Natural killer cell (primary cell): ENCODE measurements at places on chromosomes 5 and 9. TPM values are rescaled to one million over a fixed set of nuclear protein-coding genes. Genes with fewer than 3 reads are reported as not detected.

GRCh38 chr5:169175733-169176132 is 125.2 kb downstream of the SLIT3 start:
- no peak overlapping the region for H3K4me3 ChIP-seq
- no peaks in the 10 kb centered on the region for H3K27me3 ChIP-seq
- no peaks in the 10 kb centered on the region for H3K4me1 ChIP-seq
- no peak overlapping the region for H3K27ac ChIP-seq
- H3K36me3 ChIP-seq = no peaks in the 10 kb centered on the region

The STRBP gene
- total RNA-seq = 7.9 TPM

GRCh38 chr9:84394036-84394435 is 53.5 kb upstream of the SLC28A3 start:
- no peak for DNase-seq
- no peak overlapping the region for H3K27ac ChIP-seq
- no peaks in the 10 kb centered on the region for H3K27me3 ChIP-seq
- H3K4me1 ChIP-seq = peaks cover 7% of the 10 kb centered on the region

DNA sequence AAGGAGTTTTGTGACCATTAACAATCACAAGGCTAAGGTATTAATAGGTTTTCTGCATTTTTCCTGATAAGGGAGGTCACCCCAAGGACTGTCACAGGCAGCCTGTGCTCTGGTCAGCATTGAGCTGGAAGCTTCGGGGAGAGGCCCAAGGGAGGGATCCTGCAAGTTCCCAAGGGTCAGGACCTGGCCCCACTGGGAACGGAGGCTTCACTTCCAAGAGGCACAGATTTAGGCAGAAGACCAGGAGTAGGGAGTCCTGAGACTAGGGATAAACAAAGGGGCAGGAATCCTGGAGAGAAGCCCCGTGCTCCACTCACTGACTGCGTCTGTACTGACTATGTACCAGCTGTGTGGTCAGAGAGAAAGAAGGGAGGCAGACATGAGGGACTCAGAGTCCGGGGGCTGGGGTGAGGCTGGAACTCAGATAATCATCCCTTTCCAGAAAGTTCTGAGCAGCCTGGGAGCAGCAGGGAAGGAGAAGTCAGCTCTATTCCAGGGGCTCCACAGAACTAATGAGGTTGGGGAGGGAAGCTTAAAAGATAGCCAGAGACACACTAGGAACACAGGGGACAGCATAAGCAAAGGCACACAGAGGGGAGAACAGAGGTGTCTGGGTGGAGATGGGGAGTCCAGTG is 37.8 kb downstream of the B4GALT1 start:
- H3K27me3 ChIP-seq = no peaks in the 10 kb centered on the region
- no peak for DNase-seq
- peaks cover 75% of the 10 kb centered on the region for H3K4me1 ChIP-seq
- peak overlapping the region; percentile 82 for H3K27ac ChIP-seq

The UAP1L1 gene
- 19.3 TPM for total RNA-seq

- no peak overlapping the region for H3K4me3 ChIP-seq
- no peaks in the 10 kb centered on the region for H3K4me1 ChIP-seq
- DNase-seq = no peak
- no peak overlapping the region for H3K27ac ChIP-seq
Observed at GRCh38 chr9:116323012-116323411, 169.4 kb downstream of the PAPPA start.

The PDE6A gene
- total RNA-seq = not detected

- H3K36me3 ChIP-seq = no peaks in the 10 kb centered on the region
- H3K27me3 ChIP-seq = no peaks in the 10 kb centered on the region
- no peak for DNase-seq
- H3K27ac ChIP-seq = no peak overlapping the region
- peaks cover 15% of the 10 kb centered on the region for H3K4me1 ChIP-seq
Observed at GRCh38 chr9:96453625-96454024, 3.7 kb downstream of the HABP4 start.

- H3K36me3 ChIP-seq = no peaks in the 10 kb centered on the region
- no peak overlapping the region for H3K27ac ChIP-seq
- H3K27me3 ChIP-seq = no peaks in the 10 kb centered on the region
- DNase-seq = no peak
- no peaks in the 10 kb centered on the region for H3K4me1 ChIP-seq
Observed at GRCh38 chr5:33180900-33181299, 259.9 kb upstream of the TARS1 start.

DNA sequence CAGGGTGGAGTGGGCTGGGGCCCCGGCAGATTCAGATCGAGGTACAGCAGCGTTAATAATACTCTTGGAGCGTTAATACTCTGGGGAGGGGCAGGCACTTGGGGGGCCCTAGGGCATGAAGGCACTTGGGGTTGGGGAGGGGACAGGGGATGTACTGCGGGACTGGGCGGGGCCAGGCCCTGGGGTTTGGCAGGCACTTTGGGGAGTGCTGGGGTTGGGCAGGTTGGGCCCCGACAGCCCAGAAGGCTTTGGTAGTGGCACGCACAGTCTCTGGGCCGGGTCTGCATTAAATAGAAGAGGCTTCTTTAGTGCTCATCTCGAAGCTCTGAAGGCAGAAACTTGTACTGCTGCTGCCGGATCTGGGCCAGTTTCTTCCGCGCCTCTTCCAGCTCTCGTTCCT is 7.8 kb upstream of the TPM2 start:
- H3K36me3 ChIP-seq = peaks cover 67% of the 10 kb centered on the region
- peaks cover 7% of the 10 kb centered on the region for H3K4me1 ChIP-seq
- no peak overlapping the region for H3K27ac ChIP-seq
- no peak for DNase-seq
- no peak overlapping the region for H3K4me3 ChIP-seq

- H3K4me3 ChIP-seq = no peak overlapping the region
- H3K36me3 ChIP-seq = no peaks in the 10 kb centered on the region
- H3K4me1 ChIP-seq = no peaks in the 10 kb centered on the region
- peak; percentile 26 for DNase-seq
- H3K27ac ChIP-seq = no peak overlapping the region
Observed at GRCh38 chr5:96381526-96381925, 51.5 kb downstream of the PCSK1 start.

The NOL6 gene
- total RNA-seq = 38.2 TPM

The BAAT gene
- not detected for total RNA-seq

DNA sequence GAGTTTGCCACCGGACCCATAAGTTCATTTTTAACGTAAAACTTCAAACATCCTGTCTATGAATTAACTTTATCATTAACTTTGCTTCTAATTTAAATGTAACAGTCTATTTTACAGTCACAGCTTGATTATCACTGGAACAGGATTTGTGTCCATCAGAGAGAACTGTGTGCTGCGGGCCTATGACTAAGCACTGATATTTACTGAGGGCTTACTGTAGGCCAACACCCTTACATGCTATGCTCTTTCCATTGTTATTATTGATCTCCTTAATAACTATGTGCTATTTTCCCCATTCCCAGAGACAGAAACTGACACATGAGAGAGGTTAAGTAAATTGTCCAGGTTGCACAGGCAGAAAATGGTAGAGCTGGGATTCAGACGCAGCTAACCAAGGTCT is 24.0 kb upstream of the GPR151 start:
- no peaks in the 10 kb centered on the region for H3K4me1 ChIP-seq
- H3K27ac ChIP-seq = no peak overlapping the region
- no peak for DNase-seq
- H3K36me3 ChIP-seq = no peaks in the 10 kb centered on the region

DNA sequence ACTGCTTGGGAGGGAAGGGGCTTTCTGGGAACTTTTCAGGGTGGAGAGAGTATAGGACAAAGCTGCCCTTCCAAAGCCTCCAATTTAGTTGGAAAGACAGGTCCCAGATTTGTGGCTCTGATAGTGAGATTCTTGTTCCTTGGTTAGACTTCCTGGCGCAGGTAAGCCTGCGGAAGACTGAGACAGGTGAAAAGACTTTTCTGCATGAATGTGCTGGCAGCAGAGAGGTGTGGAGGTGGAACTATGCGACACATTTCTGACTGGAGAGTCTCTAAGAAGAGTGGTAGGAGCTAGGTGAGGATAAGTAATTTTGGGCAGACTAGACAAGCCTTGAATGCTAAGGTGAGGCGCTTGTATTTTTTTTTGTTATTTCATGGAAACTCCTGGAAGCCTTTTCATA is 29.9 kb downstream of the NANS start:
- H3K27me3 ChIP-seq = no peaks in the 10 kb centered on the region
- H3K4me1 ChIP-seq = peaks cover 4% of the 10 kb centered on the region
- H3K27ac ChIP-seq = no peak overlapping the region
- no peak overlapping the region for H3K4me3 ChIP-seq
- no peak for DNase-seq
- peaks cover 43% of the 10 kb centered on the region for H3K36me3 ChIP-seq

DNA sequence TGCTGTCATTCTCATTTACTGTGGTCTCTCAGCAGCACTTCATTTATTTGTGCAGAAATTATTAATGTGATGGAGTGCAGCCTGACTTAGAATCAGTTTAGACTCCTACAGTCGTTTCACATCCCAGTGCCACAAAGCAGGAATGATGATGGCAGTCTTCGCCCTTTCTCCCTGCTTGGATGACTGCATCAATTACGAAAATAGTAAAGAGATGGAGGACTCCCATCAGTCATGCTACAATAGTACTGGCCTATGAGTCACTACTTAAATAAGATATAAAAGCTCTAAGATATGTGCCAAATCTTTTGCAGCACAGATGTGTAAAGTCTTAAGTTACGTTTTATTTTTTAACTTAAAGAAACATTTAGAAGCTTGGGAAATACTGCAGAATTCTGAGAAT is 263.9 kb downstream of the CHSY3 start:
- no peak for DNase-seq
- no peak overlapping the region for H3K27ac ChIP-seq
- no peaks in the 10 kb centered on the region for H3K36me3 ChIP-seq
- no peak overlapping the region for H3K4me3 ChIP-seq
- H3K4me1 ChIP-seq = no peaks in the 10 kb centered on the region

- no peaks in the 10 kb centered on the region for H3K27me3 ChIP-seq
- no peak overlapping the region for H3K27ac ChIP-seq
- H3K36me3 ChIP-seq = no peaks in the 10 kb centered on the region
- H3K4me3 ChIP-seq = no peak overlapping the region
Observed at GRCh38 chr5:178192244-178192643, 5.1 kb upstream of the GMCL2 start.

The FRRS1L gene
- not detected for total RNA-seq

DNA sequence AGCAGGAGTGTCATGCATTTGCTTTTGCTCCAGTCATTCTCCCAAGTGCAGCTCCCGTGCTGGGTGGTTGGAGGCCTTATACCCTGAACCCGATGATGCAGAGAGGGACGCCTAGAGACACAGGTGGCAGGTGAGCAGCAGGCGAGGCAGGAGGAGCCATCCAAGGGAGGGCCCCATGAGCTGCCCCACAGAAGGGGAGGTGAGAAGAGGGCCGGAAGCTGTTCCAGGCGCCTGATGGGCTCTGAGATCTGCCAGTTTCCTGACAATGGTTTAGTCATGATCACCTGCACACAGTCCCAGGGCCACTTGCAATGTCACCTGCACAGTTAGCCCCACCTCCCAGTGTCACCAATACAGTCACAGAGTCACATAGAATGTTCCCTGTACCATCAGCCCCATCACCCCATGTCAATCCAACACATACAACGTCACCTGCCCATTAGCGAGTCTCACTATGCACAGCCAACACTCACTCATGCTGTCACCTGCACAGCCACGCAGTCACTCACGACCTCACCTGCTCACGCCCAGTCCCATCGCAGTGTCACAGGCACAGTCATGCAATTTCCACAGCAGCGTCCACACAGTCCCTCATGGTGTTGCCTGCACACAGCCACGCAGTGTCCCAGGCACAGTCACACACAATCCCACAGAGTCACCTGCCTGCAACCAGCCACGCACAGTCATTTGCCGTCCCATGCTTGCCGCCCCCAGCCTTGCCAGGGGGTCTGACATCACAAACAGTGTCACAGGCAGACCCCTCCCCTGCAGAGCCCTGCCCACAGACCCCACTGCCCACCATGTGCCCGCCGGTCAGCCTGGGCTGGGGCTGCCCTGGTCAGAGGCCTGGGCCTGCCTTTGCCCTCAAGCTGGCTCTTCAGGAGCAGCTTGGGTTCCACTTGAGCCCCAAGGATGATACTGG is 113.4 kb downstream of the LHX2 start:
- H3K27me3 ChIP-seq = no peaks in the 10 kb centered on the region
- H3K36me3 ChIP-seq = no peaks in the 10 kb centered on the region
- H3K4me3 ChIP-seq = no peak overlapping the region
- no peak overlapping the region for H3K27ac ChIP-seq
- peaks cover 8% of the 10 kb centered on the region for H3K4me1 ChIP-seq

- no peaks in the 10 kb centered on the region for H3K27me3 ChIP-seq
- DNase-seq = peak; percentile 83
- peak within 1 kb of the TSS; percentile 65 for H3K4me3 ChIP-seq
- peaks cover 24% of the 10 kb centered on the region for H3K4me1 ChIP-seq
- H3K36me3 ChIP-seq = peaks cover 6% of the 10 kb centered on the region
- H3K27ac ChIP-seq = peak within 1 kb of the TSS; percentile 77
Observed at GRCh38 chr9:126860077-126860756, at the start of gene ZBTB34. Gene ZBTB34 (plus strand): TSS chr9:126860639. CDS start chr9:126879400, 18,761 bp downstream.

DNA sequence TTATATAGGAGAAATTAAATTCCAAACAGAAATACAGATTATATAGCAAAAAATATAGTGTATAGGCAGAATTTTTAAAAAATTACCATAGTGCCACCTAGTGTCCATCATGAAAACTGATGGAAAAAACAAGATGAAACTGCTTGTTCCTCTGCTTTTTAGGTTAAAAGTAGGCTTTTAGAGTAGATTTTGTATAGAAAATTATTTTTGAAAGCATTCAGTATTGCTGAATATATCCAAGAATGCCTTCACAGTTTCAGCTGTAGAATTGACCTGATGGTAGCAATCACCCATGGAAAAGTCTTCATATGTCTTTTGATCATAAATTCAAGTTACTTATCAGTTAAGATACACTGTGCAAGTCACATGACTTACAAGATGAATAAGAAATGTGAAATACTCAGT is 19.7 kb downstream of the RIOK2 start:
- H3K4me1 ChIP-seq = no peaks in the 10 kb centered on the region
- no peaks in the 10 kb centered on the region for H3K27me3 ChIP-seq
- H3K36me3 ChIP-seq = peaks cover 63% of the 10 kb centered on the region
- no peak for DNase-seq
- H3K4me3 ChIP-seq = no peak overlapping the region

DNA sequence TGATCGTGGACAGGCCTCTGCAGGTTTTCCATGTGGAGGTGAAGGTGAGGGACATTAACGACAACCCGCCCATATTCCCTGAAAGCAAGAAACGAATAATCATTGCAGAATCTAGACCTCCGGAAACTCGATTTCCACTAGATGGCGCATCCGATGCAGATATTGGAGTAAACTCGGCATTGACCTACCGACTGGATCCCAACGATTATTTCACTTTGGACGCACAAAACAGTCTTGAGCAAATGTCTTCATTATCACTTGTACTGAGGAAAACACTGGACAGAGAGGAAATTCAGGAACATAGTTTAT is 621 bp downstream of the PCDHA13 start:
- no peak overlapping the region for H3K27ac ChIP-seq
- peaks cover 5% of the 10 kb centered on the region for H3K27me3 ChIP-seq
- H3K4me3 ChIP-seq = no peak overlapping the region
- no peak for DNase-seq

GRCh38 chr9:69740872-69741505 is 18.8 kb downstream of the PTAR1 start:
- H3K36me3 ChIP-seq = peaks cover 14% of the 10 kb centered on the region
- no peak for DNase-seq
- H3K4me1 ChIP-seq = no peaks in the 10 kb centered on the region
- no peak overlapping the region for H3K27ac ChIP-seq

- no peak for DNase-seq
- no peak overlapping the region for H3K27ac ChIP-seq
- no peaks in the 10 kb centered on the region for H3K4me1 ChIP-seq
- no peaks in the 10 kb centered on the region for H3K27me3 ChIP-seq
Observed at GRCh38 chr9:122453677-122454135, 24.0 kb downstream of the OR1J1 start.

GRCh38 chr5:171223927-171224326 is 85.1 kb upstream of the TLX3 start:
- no peak overlapping the region for H3K27ac ChIP-seq
- H3K4me1 ChIP-seq = peaks cover 3% of the 10 kb centered on the region
- no peaks in the 10 kb centered on the region for H3K36me3 ChIP-seq
- no peak for DNase-seq
